ENCODE measurements at places on chromosomes 6 and 20. TPM values are rescaled to one million over a fixed set of nuclear protein-coding genes. Genes with fewer than 3 reads are reported as not detected.

SSTR4 gene
- total RNA-seq = not detected

PTPRT gene
- total RNA-seq = not detected

RNF217 gene
- total RNA-seq = not detected

KHDC1 gene
- total RNA-seq = 4.0 TPM

COL19A1 gene
- total RNA-seq = 0.05 TPM

CLDN20 gene
- total RNA-seq = not detected

Data from activated naive CD4-positive, alpha-beta T cell treated with anti-CD3 and anti-CD28 coated beads, Interleukin-2, amount 50 U/mL, for 72 hours (primary cell).